NCI-H510A treated with DMSO at 0.1 percent for 48 hours (cell line): ENCODE measurements at places on chromosomes 11 and 22.

DNA sequence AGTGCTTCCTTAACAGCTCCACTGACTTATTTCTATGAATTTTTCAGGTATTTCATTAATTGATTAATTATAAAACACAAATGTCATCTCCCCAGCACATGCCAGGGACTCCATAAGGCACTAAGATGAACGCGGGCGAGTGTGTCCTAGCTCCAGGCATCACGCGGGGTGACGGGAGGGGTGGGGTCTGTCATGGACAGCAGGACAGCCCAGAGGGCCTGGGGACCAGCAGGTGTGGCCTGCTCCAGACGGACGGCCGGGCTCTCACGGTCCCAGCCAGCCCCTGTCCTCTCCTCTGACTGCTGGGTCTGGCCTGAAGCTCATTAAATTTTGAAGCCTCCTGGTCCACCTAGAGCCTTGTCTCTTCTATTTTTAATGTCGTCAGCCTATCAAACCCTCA lies 531.1 kb downstream of the BRD1 start:
- no peak for DNase-seq

GRCh38 chr11:67463680-67464410 lies 5.2 kb downstream of the TMEM134 start:
- DNase-seq, result no peak

DNA sequence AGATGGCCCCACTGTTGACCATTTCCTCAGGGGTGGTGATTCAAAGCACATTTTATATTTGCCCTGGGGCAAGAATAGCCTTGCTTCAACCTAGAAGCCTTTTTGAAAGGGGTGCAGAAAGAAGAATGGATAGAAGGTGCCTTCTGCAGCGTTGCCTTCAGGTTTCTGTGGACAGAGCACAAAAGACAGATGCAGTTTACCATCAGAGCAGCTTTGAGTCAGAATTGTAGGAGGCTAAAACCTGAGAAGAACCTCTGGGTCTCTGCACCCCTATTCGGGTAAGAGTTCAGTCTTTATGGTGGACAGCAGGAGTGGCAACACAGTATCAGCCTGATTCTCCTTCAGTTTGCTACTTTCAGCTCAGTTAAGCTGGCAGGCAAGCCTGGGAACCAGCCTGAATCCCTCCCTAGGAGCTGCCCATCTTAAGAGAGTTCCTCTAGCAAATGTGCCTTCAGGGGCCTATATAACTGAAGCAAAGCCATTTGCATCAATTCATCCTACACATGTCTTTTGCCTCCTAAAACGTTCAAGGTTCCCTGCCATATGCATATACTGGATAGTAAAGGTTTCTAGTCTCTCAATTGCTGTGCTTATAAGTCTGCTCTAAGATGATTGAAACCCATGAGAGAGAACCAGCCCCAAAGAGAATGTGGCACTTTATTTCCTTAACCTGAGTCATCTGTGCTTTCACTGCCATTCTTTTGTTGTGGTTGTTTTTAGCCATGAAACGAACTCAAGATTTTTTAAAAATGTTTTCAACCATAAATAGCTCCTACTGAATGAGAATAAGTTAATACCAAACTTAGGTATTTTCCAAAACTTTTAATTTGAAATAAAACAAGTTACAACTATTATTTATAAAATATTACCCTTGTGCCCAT lies 123.0 kb downstream of the TRIM44 start:
- no peak for DNase-seq

DNA sequence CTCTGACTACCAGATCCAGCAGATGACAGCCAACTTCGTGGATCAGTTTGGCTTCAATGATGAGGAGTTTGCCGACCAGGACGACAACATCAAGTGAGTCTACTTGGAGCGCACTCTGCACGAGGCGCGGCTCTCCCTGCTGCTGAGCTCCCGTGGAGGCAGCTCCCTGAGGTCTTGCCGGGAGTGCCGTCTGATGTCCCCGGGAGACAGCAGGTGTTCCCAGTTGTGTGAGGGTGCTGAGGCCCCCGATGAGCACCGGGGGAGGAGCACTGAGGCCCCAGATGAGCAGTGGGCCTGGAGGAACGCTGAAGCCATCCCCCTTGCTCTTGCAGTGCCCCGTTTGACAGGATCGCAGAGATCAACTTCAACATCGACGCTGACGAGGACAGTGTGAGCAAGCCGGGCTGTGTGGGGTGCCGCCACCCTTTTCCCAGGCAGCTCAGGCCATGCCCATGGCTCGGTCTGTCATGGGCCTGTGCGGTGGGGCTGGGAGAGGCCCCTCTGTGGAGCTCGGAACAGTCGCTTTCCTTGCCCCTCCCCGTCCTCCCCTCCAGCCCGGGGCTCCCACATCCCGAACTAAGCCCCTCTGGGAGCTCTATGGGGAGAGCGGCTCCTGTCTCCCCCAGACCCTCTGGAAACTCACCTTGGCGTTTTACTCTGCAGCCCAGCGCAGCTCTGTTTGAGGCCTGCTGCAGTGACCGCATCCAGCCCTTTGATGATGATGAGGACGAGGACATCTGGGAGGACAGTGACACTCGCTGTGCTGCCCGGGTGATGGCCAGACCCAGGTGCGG lies 37.1 kb downstream of the SBF1 start:
- no peak for DNase-seq

- no peak for DNase-seq
These were observed 33.0 kb upstream of the RIC3 start for GRCh38 chr11:8201644-8202365.

- no peak for DNase-seq
These were observed 143.5 kb downstream of the MIAT start for GRCh38 chr22:26800858-26801257.

GRCh38 chr22:29801153-29801552 lies 34.0 kb downstream of the UQCR10 start:
- DNase-seq, result no peak

DNA sequence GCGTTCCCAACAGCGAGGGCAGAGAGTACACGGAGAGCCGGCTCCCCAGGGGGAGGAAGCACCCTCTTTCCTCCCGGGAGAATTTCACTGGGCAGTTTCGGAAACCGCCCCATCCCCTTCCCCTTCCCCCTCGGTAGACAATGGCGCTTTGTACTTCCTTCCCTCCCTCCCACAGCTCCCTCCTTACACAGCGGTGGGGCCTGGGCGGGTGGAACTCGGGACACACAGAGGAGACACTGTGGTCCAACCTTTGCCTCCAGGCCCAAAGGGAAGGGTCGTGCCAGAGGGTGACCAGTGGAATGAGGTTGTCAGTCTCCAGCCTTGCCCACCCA lies 4.3 kb downstream of the SMTN start:
- no peak for DNase-seq

DNA sequence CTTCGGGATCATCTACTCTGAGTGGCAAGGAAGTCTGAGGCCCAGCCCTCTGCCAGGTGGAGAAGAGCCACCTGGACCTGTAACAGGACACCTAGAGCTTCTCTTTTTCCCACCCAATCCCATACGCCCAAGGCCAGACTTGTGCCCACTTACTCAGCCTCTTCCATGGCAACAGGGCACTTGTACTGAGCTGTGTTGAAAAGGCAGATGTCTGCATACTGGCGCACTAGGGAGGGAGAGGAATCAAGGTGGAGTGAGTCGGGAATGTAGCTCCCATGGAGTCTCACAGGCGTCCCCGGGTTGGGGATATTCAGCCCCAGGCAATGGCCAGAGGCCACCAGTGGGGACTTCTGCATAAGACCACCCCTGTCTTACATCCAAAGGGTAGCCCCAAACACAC lies 36.1 kb downstream of the TPBGL start:
- peak; percentile 98 for DNase-seq

DNA sequence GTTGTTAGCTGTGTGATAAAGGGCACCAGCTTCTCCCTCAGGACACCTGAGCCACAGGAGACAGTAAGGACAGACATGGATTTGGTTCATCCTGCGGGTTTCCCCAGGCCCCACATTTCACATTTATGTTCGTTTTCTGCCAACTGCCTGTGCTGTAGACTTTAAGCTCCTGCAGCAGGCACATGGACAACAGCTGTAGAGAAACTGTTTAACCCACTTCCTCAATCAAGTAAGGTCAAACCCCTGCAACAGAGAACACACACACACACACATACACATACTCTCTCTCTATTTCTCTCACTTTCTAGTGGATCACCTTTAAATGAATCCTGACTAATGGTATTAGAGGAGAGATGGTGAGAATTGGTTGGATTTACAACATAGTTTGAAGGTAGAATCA lies 90.7 kb downstream of the C11orf87 start:
- no peak for DNase-seq

DNA sequence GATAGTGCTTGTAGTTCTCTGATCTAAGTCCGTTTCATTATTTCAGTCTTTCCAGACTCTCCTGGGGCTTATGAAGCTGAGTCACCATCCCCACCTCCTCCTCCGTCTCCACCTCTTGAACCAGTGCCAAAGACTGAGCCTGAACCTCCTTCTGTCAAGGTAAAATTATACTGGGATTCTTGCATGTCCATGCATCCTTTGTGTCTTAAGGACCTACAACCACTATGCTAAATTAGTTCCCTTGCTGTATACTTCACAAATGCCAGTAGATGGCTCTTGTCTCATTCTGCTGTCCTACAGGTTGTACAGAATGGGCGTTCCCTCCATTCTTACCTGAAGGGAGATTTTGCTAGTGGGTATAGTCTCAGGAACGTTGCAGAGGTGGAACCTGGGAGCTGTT lies 42.2 kb downstream of the POLD3 start:
- DNase-seq, result no peak

- DNase-seq, result no peak
These were observed 6.5 kb upstream of the CERK start for GRCh38 chr22:46744581-46744980.

GRCh38 chr11:95989780-95990179 lies 65.9 kb upstream of the MTMR2 start:
- DNase-seq, result no peak

DNA sequence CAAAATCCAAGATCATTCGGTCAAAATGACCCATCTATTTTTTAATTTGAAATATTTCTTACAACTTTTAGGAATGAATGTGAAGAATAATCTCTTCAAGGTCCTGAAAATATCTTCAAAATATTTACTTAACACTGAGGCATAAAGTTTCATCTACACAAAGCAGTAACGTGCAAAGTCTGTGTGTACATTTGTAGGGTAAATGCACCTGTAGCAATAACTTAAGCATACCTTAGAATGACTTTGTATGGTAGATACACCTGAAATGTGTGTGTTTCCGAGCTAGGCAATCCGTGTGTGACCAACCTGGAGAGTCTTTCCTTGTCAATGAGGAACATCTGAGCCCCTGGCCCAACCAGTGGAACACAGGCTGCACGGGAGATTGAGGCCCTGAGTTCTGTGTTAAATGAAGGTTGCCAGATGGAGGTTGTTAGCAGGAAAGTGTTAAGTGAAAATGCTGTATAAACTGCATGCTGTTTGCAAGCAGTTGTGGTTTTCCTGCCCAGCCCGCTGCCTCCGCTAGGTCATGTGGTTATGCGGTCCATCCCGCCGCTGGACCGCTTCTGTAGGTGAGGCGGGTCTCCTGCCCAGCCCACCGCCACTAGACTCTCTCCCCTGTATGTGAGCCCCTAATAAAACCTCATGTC lies 7.6 kb upstream of the CTR9 start:
- DNase-seq, result no peak

DNA sequence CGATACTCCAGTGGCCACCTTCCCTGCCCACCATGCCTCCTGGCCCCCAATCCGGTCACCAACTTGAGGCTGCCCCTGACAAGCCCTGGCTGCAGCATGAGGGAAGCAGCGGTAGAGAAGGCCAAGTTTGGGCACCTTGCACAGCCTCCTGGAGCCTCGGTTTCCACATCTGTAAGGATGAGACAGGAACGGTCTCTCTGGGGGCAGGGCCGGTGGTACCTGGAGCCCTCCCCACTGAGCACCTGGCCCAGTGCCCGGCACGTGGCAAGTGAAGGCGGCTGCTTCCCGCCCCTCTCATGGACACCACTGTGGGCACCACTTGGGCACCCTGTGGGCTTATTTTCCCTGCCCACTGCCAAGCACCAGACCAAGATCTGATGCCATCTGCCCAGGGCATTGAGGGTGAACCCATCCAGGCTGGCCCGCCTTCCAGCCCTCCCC lies 77.8 kb downstream of the CDKN1C start:
- no peak for DNase-seq

DNA sequence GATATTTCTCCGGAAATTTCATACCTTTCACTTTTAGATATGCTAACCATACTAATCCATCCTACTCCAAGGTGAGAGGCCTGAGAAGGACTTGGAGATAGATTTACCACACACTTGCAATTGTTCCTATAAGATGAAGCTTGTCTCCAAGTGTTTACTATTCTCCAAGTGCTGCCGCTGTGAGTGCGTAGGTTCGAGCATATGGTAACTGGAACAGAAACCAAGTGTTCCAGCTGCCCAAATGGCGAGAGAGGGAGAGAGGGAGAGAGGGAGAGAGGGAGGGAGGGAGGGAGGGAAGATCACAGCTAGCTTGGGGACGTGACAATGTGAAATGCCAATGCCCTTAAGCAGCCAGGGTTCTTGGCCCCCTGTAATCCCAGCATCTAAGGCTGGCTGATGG lies 21.5 kb downstream of the ASCC2 start:
- no peak for DNase-seq

DNA sequence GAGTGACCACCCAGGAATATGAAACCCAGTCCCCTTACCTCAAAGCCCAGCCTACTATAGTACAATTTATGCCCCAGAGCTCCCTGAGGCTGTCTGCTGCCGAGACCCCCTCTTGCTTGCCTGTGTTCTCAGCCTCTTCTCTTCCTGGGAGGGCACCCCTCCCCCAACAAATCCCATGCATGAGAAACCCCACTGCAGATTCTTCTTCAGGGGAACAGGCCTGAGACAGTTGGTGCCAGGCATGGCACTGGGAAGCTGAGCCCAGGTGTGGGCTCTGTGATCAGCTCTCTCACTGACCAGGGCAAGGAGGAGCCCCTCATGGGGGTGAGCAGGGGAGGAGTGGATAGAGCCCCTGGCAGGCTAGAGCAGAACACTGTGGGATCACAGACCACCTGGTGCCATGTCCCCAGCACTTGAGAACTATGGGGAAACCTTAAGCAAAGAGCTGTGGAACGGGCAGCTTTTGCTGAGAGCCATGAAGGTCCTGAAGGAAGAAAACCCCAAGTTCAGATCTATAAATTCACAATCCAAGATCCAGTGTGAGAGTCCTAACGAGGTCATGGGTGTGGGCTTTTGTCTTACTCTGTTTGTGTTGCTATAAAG lies 46.5 kb upstream of the TH start:
- no peak for DNase-seq

DNA sequence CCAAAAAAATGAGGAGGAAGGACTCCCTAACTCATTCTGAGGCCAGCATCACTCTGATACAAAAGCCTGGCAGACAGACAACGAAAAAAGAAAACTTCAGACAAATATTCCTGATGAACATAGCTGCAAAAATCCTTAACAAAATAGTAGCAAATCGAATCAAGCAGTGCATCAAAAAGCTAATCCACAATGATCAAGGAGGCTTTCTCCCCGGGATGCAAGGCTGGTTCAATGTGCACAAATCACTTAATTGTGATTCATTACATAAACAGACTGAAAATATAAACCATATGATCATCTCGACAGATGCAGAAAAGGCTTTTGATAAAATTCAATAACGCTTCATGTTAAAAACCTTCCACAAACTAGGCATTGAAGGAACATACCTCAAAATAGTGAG lies 16.4 kb downstream of the MTMR2 start:
- DNase-seq, result no peak
